ENCODE measurements at places on chromosomes 4 and X.

GRCh38 chr4:188162698-188163097 is 23.5 kb downstream of the TRIML1 start:
- no peak for DNase-seq

- DNase-seq = no peak
Measured at GRCh38 chr4:21544955-21545354, 403.6 kb downstream of the KCNIP4 start.

- no peak for DNase-seq
Measured at GRCh38 chrX:17613979-17614588, 123.2 kb upstream of the SCML1 start.

DNA sequence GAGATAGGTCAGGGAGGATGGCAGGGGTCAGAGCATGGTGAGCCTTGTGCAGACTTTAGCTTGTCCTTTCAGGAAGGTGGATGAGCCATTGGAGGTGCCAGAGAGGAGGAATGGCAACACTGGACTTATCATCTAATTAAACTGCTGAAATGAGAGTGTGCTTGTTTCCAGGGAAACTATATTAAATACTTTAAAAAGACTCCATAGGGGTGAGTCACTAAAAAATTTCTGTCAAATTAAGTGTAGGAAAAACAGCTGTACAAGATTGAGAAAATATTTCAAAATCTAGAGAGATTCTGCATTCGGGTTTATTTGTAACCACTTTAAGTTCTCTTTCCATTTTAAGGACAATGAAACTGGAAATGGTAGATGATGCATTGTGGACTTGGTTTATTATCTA is 11.4 kb downstream of the FRAS1 start:
- no peak for DNase-seq
